RPMI7951 (cell line): ENCODE measurements at places on chromosomes 7 and 10. TPM values are rescaled to one million over a fixed set of nuclear protein-coding genes. Genes with fewer than 3 reads are reported as not detected.

DNA sequence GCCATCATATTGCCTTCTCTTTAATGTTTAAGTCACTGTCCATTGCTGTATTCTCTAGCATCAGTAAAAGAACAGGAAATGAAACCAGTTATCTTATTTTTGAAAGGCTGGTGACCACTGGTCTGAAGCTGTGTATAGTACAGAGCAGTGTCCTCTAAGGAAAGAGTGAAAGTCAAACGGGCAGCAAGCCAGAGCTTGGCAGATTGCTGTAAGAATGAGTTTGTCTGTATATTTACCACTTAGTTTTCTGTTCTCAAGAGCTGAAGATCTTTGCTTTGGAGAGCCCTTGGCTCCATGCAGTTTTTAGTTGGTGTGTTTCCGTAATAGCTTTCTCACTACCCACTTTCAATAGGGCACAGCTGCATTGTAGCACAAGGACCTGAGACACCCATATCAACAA, 31.9 kb downstream of the PCBD1 start:
- DNase-seq, result no peak

FAM180A gene
- total RNA-seq, result 4.8 and 6.4 TPM in 2 replicates

- DNase-seq, result peak; percentile 38
These were observed 612.4 kb downstream of the TNS3 start for GRCh38 chr7:46969303-46970130.

GRCh38 chr10:123795846-123796590, 95.6 kb downstream of the CPXM2 start:
- DNase-seq, result no peak

GRCh38 chr10:69337296-69338132, 59.2 kb downstream of the HK1 start:
- peak; percentile 90 for DNase-seq

OR6B1 gene
- total RNA-seq, result not detected in 2 replicates

DNA sequence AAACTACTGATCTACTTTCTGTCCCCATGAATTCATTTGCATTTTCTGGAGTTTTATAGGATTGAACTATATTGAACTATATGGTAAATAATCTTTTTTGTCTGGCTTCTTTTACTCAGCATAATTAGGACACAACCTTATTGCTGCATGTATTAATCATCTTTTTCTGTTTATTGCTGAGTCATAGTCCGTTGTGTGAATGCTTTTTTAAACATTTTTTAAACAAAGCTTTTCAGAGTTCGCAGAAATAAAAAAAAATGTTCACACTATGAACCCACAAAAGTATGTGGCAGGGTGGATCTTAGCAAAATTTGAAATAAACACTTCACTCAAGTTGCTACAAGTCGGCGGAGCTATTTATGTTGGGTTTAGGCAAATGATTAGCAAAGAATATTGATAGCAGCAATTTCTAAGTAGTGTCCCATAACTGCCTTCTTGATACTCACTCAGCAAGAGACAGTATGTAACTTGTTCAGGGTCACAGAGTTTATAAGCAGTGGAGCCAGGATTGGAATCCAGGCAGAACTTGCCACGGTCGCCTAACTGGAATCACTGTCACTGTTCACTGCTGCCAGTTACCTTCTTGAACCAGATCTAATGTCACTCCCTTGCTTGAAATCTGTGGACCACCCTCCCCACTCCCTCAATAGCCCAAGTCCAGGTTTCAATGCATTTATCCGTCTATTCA, 5.6 kb downstream of the CH25H start:
- no peak for DNase-seq

DNA sequence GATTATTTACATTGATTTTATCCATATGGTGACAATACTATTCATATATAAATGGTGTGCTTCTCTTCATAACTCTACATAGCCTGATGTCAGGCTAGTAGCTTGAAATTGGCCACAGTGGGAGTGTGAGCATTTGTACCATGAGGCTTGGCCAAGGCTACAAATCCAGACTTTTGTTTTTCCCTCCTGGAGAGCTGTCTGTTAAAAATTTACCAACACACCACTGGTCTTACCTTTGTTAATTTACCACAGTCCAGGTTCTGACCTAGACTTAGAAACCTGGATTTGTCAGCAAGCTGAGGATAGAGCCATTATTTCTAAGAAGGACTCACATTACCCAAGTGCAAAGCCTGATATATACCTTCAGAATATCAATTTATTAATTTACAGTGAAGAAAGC, 45.5 kb upstream of the ATRNL1 start:
- DNase-seq, result no peak

SEMA3D gene
- 2.4 and 2.6 TPM in 2 replicates for total RNA-seq

DNA sequence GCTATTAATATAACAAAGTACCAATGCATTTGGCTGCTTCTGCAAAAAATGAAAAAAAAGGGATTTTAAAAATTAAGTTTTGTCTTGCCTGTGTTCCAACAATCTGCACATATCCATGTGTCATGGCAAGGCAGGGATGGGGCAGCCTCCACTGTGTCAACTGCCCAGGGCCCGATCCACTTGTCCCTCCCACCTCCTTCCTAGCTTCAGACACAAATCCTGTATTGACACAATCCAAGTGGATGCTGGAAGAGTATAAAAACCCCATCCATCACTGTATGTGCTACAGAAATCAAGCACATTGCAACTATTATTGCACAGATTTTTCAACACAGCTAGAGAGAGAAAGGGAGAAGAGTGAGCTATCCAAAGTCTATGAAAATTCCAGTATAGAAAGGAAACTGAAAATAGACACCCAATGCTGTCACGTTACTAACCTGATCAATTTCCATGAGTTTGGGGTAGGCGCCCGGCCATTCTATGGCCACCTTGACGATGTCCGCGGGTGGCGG, 106.4 kb downstream of the ELMO1 start:
- DNase-seq, result no peak

ASAH2B gene
- 3.2 and 6.6 TPM in 2 replicates for total RNA-seq

FAM13C gene
- total RNA-seq, result 3.4 and 4.1 TPM in 2 replicates

DNA sequence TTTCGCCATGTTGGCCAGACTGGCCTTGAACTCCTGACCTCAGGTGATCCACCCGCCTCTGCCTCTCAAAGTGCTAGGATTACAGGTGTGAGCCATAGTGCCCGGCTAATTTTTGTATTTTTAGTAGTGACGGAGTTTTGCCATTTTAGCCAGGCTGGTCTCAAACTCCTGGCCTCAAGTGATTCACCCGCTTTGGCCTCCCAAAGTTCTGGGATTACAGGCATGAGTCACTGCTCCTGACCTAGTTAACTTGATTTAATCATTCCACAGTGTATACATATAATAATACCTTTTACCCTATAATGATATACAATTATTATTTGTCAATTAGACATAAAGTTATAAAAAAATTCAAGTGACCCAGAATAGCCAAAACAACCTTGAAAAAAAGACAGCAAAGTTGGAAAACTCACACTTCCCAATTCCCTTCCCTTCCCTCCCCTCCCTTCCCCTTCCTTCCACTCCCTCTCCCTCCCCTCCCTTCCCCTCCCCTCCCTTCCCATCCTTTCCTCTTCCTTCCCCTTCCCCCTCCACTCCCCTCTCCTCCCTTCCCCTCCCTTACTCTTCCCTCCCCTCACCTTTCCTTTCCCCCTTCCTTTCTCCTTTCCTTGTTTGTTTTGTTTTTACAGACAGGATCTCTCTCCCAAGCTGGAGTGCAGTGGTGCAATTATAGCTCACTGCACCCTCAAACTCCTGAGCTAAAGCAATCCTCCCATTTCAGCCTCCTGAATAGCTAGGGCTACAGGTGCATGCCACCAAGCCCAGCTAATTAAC, 14.8 kb upstream of the ZMIZ2 start:
- DNase-seq, result peak; percentile 83

PTN gene
- total RNA-seq, result 26.4 and 40.4 TPM in 2 replicates

DNA sequence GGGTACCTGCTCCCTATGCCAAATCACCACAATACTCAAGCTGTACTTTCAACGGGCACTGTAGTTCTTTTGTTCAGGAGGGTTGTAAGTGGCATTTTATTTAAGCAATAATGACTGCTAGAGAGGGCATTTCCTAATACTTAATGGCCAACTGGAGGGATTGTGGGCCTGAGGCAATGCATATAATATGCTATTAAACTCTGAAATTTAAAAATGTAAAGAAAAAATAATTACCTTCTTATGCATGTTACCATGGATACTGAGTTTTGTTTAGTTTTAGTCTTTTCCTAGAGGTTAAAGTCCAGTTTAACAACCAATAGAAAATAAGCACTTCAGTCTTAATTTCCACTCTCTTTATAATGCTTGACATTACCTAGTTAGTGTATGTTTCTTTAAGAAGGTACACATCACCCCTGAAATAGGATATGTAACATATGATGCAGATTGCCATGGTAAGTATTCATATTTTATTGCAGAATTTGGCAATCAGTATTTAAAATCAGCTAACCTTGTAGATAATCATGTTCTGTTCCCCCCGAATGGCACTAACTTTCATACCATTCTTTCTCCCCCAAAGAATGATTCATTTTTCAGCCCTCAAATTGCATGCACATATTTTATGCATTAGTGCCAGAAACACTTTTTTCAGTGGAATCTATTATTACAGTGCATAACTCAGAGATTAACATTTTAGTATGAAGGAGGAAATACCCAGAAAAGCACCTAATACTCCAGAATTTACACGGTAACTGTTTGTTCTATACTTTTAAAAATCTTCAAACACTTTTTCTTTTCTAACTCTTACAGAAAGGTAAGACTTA, 90.3 kb upstream of the ZNF438 start:
- no peak for DNase-seq

LAMB4 gene
- 0.10 and 0.24 TPM in 2 replicates for total RNA-seq

DNA sequence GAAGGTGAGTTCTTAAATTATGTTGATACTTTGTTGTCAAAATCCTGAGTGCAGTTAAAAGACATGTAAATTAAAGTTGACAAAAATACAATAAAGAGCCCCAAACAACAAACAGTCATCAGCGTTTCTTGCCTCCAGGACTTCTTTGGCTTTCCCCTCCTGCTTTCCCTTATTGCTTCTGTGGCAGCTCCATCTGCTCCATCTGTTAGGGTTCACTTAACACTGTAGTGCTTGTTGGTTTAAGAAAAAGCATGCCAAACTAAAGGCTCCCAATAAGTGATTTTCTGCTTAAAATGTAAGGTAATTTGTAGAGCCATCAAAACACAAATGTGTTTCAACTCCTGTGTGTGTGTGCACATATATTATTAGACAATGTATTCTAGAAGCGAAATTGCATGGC, 254.3 kb upstream of the GNAI1 start:
- DNase-seq, result no peak

CYP3A7 gene
- not detected in 2 replicates for total RNA-seq

DNA sequence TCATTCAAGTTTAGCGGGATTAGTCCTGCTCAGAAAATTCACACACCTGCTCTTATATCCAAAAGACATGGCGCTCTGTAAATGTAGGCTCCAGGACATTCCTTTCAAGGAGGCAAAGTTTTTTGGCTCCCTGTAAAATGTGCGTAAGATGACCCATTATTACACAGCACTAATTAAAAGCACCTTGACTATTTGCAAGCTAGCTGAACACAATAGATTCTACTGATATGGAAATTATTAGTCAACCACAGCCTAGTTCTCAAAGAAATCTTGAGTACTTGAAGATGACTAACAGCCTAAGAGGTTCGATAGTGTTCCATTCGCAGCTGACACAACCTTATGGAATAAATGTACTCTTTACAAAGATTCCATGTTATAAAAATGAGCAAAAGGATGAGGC, 175.2 kb downstream of the BMPER start:
- peak; percentile 67 for DNase-seq

DNA sequence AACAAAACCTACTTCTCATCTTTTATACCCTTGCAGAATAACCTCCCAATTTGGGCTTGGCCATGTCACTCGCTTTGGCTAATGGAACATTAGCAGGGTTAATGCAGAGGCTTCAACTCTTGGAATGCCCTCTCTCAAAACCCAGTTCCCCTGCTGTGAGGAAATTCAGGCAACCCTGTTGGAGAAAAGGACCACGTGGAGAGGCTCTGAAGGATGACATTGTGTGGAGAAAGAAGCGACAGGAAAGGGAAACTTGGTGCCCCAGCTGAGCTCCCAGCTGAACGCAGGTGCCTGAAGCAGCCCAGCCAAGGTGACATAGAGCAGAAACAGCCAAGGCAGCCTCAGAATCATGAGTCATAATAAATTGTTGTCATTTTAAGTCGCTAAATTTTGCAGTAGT, 214.2 kb upstream of the GHITM start:
- DNase-seq, result no peak

SPAG6 gene
- total RNA-seq, result not detected in 2 replicates

LLCFC1 gene
- not detected in 2 replicates for total RNA-seq

- peak; percentile 89 for DNase-seq
These were observed 965 bp downstream of the ZCCHC24 start for GRCh38 chr10:79444199-79445119.

GRCh38 chr7:15478401-15478800, 83.4 kb downstream of the AGMO start:
- DNase-seq, result no peak

HBP1 gene
- total RNA-seq, result 94.2 and 102 TPM in 2 replicates

DNA sequence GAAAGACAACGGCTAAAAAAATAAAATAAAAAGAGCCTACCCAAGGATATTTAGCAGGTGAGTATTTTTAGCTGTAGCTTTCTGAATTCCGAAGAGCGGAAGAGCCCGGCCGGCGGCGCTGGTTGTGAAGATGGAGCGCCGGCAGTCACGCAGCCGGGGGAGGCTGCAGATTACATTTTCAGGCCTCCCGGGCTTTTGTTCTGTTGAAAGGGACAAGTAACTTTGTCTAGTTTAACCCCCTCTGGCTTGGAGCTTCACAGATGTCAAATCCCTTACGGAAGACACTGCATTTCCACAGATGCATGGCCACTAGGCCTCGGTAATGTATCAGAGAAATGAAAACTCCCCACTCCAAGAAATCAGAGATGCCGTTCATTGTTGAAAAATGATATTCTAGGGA, 497.6 kb upstream of the MKI67 start:
- DNase-seq, result no peak

LRRC4 gene
- under 0.01 TPM in 1 of 2 replicates, not detected in the other for total RNA-seq

DNA sequence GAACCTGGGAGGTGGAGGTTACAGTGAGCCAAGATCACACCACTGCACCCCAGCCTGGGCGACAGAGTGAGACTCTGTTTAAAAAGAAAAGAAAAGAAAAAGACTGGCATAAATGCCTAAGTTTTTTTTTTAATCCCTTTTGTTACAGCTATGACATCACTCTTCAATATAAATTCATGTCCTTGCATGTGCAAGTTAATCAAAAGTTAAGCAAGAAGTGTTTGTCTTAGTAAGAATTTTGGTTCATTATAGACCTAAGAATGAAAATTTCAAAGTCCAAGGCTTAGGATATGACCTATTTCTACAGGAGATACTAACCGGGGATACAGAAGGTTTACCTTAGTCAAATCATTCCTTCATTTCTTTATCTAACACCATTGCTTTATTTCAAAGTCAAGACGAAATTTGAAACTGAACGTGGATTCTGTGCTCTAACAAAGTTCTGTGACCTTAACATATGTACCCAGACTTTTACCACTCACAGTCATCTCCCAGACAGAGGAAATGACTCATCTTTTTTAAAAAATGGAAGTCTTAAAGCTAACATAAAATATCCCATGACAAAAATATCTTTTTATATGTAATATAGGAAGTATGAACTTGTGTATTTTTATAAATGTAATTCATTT, 29.3 kb upstream of the ITGB8 start:
- DNase-seq, result peak; percentile 77

DNA sequence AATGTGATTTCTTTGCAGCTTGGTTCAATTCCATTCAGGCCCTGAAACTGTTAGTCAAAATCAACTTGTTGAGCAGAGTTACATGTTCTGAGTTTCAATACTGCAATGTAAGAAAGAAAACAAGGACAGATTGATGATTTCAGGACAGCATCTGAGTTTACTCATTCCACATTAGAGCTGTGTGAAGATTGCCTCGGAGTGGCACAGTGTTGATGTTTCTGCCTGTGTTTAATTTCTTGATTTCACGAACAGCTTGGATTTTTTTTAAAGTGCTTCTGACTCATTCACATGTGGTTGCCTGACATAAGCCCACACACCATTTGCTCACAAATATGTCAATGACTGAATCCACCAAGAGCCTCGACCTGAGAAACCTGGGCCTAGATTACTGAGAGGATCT, 101.2 kb upstream of the PARD3 start:
- DNase-seq, result peak; percentile 75
